ENCODE measurements at places on chromosomes 6 and 20.
A peak's percentile ranks its signal among the peaks of the same experiment; 100 is the strongest.

GRCh38 chr6:140043762-140044378, 669.4 kb upstream of the CITED2 start:
- H3K36me3 ChIP-seq = no peaks in the 10 kb centered on the region
- no peak for DNase-seq
- H3K27ac ChIP-seq = no peak overlapping the region
- H3K27me3 ChIP-seq = no peaks in the 10 kb centered on the region

DNA sequence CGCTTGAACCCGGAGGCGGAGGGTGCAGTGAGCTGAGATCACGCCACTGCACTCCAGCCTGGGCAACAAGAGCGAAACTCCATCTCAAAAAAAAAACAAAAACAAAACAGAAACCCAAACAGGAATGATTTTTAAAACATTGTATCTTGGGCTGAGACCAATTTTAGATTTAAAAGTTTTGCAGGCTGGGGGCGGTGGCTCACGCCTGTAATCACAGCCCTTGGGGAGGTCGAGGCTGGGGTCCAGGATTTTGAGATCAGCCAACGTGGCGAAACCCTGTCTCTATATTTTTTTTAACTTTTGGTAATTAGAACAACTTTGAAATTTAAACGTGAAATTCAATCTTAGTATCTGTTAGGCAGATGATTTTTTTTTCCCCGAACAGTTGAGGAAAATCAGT, 70.5 kb downstream of the AKAP12 start:
- no peak overlapping the region for H3K27ac ChIP-seq
- no peak overlapping the region for H3K4me3 ChIP-seq
- no peak for DNase-seq
- H3K4me1 ChIP-seq = peaks cover 6% of the 10 kb centered on the region
- no peaks in the 10 kb centered on the region for H3K27me3 ChIP-seq

GRCh38 chr20:62472941-62473585, 2.7 kb downstream of the GATA5 start:
- no peaks in the 10 kb centered on the region for H3K27me3 ChIP-seq
- H3K27ac ChIP-seq = no peak overlapping the region
- no peaks in the 10 kb centered on the region for H3K4me1 ChIP-seq
- H3K4me3 ChIP-seq = no peak overlapping the region
- DNase-seq = no peak
- no peaks in the 10 kb centered on the region for H3K36me3 ChIP-seq

DNA sequence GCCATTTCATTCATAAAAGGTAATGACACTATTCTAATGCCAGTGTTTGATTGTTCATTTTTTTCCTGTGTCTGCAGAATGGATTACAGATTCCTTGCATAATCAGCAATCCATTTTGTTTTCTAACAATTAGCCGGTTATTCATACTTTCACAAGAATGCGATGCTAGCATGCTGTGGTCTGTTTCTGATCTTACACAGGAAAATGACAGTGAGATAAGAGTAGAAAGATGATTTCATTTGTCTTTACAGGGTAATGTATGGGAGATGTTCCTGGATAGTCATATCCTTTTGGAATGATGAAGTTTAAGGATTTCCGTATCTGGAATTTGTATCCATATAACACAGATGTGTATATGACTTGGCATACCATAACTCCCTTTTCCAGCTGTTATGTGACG, 207.3 kb downstream of the FARS2 start:
- no peaks in the 10 kb centered on the region for H3K4me1 ChIP-seq
- DNase-seq = no peak
- no peak overlapping the region for H3K27ac ChIP-seq
- H3K27me3 ChIP-seq = no peaks in the 10 kb centered on the region
- no peaks in the 10 kb centered on the region for H3K36me3 ChIP-seq

DNA sequence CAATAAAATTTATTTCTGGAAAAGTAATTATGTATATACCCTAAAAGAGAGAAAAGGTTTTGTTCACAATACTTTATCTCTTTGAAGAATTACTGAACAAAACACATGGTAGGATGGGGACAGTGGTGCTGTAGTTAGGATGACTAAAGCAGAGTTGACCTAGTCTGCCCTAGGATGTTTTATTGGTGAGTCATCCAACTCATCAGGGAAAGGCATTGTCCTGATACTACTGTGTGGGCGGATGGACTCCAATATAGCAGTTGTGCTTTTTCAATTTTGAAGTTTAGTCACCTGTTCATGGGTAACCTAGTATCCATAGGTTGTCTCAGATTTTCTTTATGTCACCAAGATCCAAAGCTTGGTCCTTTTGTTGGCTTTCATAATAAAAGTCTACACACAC, 53.3 kb upstream of the EYS start:
- H3K4me3 ChIP-seq = no peak overlapping the region
- no peaks in the 10 kb centered on the region for H3K27me3 ChIP-seq
- H3K36me3 ChIP-seq = no peaks in the 10 kb centered on the region
- no peaks in the 10 kb centered on the region for H3K4me1 ChIP-seq

DNA sequence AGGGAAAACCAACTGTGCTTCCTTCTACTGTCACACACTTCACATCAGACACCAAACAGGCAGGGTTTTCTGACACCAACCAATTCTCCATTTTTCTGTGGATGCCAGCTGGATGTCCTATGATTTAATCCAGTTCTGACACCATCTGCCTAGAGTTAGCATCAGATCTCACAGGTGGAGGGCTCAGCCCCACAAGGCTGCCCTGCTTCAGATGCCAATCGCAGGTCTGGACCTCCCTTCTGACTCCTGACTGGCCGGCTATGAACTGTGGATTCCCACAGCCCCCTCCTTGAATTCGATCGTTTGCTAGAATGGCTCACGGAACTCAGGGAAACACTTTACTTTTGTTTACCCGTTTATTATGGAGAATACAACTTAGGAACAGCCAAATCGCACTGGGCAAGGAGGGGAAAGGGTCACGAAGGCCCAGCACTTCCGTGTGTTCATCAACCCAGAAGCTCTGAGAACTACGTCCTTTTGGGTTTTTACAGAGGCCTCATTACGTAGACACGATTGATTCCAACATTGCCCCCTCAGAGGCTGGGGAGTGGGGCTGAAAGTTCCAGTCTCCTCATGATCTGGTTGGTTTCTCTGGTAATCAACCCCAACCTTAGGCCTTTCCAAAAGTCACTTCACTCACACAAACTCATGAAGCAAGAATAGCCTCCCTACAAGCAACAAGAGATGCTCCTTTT, 25.4 kb upstream of the MAS1 start:
- H3K27ac ChIP-seq = no peak overlapping the region
- H3K4me3 ChIP-seq = no peak overlapping the region
- no peaks in the 10 kb centered on the region for H3K27me3 ChIP-seq
- no peak for DNase-seq
- H3K36me3 ChIP-seq = no peaks in the 10 kb centered on the region

DNA sequence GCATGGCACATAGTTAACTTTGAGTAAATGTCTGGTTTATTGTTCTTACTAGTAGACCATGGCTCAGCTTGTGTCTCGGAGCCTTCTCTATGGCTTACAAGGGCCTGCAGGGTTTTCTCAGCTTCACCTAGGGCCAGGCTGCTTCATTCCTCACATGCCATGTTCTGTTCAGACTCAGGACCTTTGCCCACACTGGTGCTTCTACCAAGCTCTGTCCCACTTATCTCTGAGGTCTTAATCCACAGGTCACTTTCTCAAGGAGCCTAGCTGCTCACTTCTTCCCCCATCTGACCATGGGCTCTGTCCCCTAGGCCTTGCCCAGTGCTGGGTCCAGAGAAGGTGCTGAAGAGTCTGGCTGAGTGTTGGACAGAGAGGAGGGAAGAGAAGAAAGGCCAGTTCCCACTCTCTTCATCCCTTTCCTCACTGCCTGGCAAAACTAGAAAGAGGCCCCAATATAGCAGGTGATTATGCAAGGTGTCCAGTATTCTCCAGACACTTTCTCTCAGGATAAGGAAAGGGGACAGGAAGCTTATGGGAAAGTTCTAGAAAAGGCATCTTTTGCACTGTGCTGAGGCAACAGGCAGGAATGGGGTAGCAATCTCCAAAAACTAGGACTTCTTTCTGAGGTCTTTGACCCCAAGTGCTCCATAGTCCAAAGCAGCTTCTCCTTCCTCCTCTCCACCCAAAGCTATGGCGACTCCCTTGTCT, 40.0 kb downstream of the COX4I2 start:
- no peak for DNase-seq
- H3K4me3 ChIP-seq = no peak overlapping the region
- H3K36me3 ChIP-seq = no peaks in the 10 kb centered on the region
- H3K27me3 ChIP-seq = no peaks in the 10 kb centered on the region
- peak overlapping the region; percentile 28 for H3K27ac ChIP-seq

GRCh38 chr6:118372413-118372812, 175.7 kb upstream of the PLN start:
- H3K27me3 ChIP-seq = no peaks in the 10 kb centered on the region
- no peaks in the 10 kb centered on the region for H3K36me3 ChIP-seq
- no peak overlapping the region for H3K27ac ChIP-seq
- no peak for DNase-seq

DNA sequence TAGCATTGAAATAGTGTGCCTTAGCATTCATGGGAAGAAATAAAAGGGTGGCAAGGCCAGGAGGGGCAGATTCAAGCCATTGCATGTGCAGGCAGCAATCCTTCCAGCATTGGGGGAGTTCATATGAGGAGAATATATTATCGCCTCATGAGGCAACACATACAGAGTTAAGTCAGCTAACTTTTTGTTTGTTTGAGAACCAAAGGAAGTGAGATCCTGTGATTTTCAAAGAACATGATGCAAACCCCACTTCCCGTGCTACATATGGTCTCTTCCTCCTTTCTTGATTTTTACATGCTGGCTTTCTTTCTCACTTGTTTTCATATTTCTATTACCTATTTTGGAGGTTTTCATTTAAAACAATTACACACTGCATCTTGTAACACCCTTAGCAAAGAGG, 579.7 kb upstream of the ARID1B start:
- H3K4me1 ChIP-seq = no peaks in the 10 kb centered on the region
- no peak for DNase-seq
- no peaks in the 10 kb centered on the region for H3K36me3 ChIP-seq
- H3K27ac ChIP-seq = no peak overlapping the region
- H3K27me3 ChIP-seq = no peaks in the 10 kb centered on the region

- H3K4me3 ChIP-seq = no peak overlapping the region
- no peaks in the 10 kb centered on the region for H3K4me1 ChIP-seq
- no peak for DNase-seq
- H3K36me3 ChIP-seq = no peaks in the 10 kb centered on the region
- H3K27ac ChIP-seq = no peak overlapping the region
Measured at GRCh38 chr20:39898467-39898852, 790.6 kb downstream of the MAFB start.

DNA sequence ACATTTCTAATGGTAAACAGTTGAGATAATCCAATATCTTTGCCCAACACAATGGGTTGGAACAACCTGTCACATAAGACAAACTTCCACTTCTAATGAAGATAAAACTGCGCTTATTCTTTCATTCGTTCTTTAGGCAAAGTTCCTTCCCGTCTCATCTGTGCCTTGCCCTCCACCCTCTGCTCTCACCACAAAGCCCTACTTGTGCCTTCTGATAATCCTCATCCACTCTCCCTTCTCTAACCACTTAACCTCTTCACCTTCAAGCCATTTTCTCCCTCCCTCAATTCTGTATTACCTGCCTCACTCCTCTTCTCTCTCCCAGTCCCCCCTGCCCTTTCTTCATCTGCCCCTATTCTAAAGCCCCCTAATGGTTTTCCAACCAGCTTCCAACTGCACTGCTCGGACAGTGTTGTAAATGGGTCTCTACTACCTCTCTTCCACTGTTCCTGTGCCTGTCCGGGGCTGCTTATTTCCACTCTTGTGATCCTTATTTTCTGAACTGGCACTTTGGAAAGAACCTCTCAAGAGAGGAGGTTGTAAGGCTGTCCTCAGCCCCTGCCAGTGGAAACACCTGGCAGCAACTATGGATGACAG, 62.9 kb upstream of the MYB start:
- DNase-seq = no peak
- no peak overlapping the region for H3K27ac ChIP-seq
- H3K36me3 ChIP-seq = no peaks in the 10 kb centered on the region
- no peaks in the 10 kb centered on the region for H3K27me3 ChIP-seq
- no peaks in the 10 kb centered on the region for H3K4me1 ChIP-seq

DNA sequence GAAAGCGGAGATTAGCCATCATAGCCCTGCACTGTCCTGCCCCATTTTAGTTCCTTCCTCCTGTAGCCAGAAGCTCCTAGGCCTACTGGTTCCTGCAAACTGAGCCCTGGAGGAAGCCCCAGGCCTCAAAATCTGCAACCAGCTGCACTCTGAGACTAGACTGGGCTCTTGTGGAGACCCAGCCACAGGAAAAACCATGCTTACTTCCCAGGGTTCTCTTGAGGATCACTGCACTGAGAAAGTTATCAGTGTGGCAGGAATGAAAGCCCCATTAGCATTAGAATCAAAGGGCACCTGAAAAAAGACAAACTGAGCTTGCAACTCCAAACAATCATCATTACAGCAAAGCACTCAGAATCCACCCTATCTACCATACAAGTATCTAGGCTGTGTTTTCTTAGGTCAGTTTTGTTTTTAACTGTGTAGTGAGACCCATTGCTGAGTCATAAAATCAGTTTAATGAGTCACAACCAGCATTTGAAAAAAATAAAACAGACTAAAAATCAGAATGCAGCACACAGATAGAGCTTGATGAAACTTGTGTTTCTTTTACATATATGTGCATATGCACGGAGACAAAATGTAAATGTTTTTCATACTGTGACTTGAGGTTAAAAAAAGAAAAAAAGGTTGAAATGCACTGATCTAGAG, 91.0 kb downstream of the UNC5CL start:
- H3K4me1 ChIP-seq = no peaks in the 10 kb centered on the region
- H3K27ac ChIP-seq = no peak overlapping the region
- no peaks in the 10 kb centered on the region for H3K27me3 ChIP-seq
- H3K36me3 ChIP-seq = no peaks in the 10 kb centered on the region

DNA sequence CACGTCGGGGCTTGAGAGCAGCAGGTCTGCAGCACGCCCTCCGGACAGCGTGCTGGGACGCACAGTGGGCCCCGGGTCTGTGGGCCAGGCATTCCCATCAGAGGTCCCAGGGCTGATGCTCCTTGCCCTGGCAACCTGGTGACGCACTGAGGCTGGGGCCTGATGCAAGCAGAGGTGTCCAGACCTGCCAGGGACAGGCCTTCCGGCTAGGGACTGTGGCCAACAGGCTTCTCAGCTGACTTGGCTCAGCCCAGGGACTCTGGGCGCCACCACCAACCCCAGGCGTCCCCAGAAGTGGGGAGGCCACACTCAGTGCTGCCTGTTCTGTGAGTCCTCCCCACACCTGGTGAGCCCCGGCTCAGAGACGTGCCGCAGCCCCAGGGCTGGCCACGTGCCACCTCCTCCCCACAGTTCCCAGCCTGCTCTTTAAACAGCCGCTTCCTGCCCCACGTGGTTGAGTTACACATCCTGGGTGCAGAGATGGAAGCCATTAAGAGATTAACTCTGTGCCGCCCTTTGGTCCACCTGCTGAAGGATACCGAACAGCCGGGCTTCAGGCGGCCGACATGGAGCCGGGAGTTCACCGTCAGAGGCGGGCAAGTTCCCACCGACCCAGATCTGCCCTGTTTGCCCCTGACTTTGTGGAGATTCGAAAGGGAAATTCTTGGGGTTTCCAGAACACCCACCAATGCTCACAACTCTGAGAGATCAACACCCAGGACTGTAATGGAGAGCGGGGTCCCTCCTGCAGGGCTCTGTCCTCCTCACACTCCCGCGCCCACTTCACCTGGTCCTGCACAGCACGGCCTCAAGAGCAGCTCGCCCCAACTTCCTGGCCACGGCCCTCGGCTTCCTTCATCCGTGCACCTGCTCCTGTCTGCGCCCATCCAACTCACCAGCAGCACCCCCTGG, 37.6 kb upstream of the ZBP1 start:
- no peak overlapping the region for H3K4me3 ChIP-seq
- H3K27ac ChIP-seq = no peak overlapping the region
- no peaks in the 10 kb centered on the region for H3K27me3 ChIP-seq
- DNase-seq = peak; percentile 14
- H3K36me3 ChIP-seq = no peaks in the 10 kb centered on the region
- H3K4me1 ChIP-seq = no peaks in the 10 kb centered on the region

Data from pancreas (tissue), 10 donors.